IPS-NIHi11 (cell line): ENCODE measurements at places on chromosomes 5 and 9.

DNA sequence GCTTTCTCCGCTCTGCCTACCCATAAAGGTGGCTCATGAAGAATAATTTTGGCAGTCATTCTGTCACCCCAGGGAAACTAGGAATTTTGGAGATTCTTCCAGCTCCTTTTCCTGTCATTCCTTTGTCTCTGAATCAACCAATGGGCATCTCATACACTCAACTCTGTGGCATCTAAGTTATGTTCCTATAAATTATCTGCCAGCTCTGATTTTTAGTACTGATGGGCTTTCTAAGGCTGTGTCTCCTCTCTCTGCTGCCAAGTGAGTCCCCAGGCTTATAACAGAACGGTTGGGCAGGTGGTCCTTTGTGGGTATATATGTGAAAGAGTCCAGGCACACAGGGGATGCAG, 226.8 kb downstream of the NMUR2 start:
- DNase-seq = no peak

GRCh38 chr9:85716031-85716877, 25.5 kb downstream of the AGTPBP1 start:
- DNase-seq = peak; percentile 7

- DNase-seq = no peak
Measured at GRCh38 chr5:154587123-154588026, 109.3 kb upstream of the HAND1 start.

DNA sequence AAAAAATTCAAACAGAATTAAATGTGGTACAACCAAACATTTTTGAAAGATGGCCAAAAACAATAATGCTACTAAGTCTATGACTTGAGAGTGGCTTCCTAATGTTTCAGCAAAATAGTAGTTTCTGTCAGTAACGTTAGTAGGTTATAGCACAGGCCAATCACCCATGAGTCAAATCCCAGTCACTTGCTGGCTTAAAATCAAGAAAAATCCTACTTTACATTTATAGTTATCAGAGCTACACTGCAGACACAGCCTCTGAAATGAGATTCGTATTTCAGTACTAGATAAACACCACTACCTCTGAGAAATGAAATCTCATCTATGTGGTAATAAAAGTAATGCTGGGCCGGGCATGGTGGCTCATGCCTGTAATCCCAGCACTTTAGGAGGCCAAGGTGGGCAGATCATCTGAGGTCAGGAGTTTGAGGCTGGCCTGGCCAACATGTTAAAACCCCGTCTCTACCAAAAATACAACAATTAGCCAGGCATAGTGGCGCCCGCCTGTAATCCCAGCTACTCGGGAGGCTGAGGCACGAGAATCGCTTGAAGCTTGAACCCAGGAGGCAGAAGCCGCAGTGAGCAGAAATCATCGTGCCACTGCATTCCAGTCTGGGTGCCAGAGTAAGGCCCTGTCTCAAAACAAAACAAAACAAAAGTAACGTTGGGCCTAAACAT, 6.1 kb downstream of the ZDHHC21 start:
- no peak for DNase-seq

DNA sequence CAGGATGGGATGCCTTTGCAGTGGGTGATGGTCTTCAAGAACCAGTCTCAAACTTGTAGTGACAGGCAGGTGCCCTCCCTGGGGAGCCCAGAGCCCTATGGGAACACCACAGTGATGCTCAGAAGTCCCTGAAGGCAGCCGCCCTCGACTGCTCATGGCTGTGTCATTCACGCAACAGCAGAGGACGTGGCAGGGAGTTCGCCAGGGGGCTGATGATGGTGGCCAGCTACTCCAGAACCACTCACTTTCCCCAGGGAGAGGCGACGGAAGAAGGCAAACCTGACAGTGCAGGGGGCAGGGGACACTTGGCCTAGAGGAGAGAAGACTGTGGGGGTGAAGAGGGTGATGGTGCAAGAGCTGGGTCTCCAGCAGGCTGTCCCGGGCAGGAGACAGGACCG, 4.0 kb downstream of the IL13 start:
- no peak for DNase-seq

- no peak for DNase-seq
Measured at GRCh38 chr9:122179690-122180074, 20.0 kb downstream of the MORN5 start.

DNA sequence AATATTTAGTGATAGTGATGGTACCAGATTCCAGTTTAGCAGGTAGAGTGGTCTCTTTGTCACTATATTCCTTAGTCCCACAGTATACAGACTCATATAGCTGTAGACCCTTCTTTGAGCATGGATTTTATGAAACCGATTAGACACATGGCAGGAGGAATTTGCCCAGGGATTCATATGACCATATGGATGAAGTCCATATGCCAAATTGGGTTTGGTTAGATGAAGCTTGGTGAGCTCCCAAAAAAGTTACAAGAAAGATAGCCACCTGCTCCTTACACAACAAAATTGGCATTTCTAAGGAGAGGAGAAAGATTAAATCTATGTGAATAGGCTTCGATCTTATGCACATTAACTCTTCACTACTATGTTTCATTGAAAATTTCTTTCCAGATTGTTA, 211.4 kb downstream of the CWC27 start:
- DNase-seq = no peak

DNA sequence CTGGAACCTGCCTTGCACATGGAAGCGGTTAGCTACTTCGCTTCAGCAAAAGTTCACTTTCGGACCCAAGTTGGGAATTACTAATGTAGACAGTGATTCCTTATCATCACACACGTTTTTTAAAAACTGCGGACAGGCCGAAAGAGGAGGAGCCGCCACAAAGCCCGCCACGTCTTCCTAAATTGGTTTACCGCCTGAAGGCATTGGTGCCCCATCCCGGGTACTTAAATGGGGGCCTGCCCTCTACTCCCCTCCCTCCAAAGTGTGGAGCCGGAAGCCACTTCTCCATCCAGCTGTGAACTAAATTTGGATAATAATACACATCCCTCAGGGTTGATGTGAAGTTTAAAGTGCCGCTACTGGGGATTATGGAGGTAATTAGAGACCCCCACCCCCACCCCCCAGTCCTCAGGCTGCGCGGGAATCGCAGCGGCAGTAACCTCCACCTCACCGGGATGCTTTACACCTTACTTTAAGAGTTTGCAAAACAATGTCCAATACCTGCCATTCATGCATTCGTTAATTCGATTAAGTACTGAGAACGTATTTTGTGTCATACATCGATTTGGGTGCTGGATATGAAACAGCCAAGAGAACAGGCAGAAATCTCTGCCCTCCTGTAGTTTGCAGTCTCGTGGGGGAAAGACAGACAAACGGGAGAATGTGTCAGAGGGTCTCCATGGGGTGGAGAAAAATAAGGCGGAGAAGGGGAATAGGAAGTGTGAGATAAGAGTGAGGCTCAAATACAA, 937 bp upstream of the MACROH2A1 start:
- peak; percentile 43 for DNase-seq

- DNase-seq = no peak
Measured at GRCh38 chr5:53022930-53023511, 33.9 kb downstream of the ITGA2 start.

GRCh38 chr9:90365666-90366065, 277.0 kb downstream of the DIRAS2 start:
- DNase-seq = no peak

DNA sequence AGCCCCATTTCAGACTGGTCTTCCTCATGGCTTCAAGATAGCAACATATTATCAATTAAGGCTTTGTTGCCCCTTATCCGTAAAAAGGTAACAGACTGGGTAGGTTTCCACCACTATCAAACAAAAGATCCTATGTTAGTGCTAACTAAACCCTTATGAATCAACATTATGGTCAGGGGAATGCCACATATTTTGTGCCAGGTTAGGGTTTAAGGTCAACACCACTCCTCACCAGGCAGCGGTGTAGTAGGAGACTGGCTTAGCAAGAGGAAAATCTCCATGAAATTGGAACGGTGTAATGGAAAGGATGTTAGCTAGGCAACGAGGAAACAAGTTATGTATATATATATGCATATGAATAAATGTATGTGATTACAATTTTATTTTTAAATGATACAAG, 655.8 kb downstream of the TLR4 start:
- no peak for DNase-seq

DNA sequence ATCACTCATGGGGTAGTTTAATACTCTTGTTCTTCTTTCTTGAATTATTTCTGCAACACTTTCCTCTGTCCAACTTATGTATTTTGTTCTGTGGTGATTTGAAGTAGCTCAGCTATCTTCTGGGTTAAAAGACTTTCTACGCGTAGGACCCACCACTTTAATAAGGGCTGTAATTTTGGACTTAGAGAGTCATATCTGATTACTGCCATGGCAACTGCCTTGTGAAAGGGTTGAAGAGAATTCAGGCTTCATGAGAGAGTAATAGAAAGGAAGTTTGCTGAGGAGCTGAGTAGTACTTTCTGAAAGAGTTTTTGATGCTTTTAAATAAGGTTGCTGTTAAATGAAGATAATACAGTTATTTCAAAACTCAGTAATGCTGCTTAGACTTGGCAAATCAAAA, 89.5 kb downstream of the TLE4 start:
- no peak for DNase-seq

GRCh38 chr5:135441919-135442318, 5.2 kb downstream of the DCANP1 start:
- DNase-seq = no peak

DNA sequence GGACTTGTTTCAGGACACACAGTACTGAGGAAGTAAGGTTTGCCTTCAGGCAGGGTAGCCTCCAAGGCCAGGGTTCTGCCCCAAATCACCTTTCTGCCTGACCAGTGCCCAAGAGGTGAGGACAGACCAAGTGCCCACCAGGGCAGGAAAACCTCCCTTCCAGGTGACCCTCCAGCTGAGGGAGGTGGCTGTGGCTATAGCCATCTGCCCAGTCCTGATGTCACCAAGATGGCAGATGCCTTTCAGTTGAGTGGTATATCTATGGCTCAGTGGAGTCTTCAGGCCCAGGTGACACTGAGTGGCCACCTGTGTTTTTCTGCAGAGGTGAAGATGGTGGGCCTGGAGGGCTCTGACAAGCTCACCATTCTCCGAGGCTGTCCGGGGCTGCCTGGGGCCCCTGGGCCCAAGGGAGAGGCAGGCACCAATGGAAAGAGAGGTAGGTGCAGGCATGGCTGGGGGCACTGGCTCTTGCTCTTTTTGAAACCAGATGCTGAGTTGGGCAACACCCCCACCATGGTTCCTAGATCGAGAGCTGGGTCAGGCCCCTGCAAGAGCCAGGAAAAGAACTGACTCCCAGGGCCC, 1.7 kb downstream of the FCN2 start:
- DNase-seq = no peak

- DNase-seq = no peak
Measured at GRCh38 chr9:109535365-109535764, 37.3 kb upstream of the PTPN3 start.

GRCh38 chr9:103700195-103700962, 393.7 kb upstream of the SMC2 start:
- DNase-seq = no peak

- DNase-seq = no peak
Measured at GRCh38 chr9:84241817-84242373, 98.7 kb downstream of the SLC28A3 start.

DNA sequence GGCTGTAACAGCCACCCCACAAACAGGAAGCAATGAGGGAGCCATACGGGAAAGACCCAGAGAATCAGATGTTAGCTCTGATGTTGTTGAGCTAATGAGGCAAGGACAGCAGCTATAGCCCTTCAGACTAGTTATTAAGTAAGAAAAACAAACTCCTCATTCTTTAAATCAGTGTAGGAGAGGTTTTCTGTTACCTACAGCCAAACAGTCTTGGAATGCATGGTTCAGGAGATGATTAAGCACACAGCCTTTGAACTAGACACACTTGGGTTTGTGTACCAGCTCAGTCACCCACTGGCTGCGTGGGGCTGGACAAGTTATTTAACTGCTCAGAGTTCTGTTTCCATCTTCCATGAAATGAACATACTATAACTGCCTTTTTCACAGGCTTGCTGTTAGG, 68.1 kb downstream of the SPOCK1 start:
- no peak for DNase-seq

DNA sequence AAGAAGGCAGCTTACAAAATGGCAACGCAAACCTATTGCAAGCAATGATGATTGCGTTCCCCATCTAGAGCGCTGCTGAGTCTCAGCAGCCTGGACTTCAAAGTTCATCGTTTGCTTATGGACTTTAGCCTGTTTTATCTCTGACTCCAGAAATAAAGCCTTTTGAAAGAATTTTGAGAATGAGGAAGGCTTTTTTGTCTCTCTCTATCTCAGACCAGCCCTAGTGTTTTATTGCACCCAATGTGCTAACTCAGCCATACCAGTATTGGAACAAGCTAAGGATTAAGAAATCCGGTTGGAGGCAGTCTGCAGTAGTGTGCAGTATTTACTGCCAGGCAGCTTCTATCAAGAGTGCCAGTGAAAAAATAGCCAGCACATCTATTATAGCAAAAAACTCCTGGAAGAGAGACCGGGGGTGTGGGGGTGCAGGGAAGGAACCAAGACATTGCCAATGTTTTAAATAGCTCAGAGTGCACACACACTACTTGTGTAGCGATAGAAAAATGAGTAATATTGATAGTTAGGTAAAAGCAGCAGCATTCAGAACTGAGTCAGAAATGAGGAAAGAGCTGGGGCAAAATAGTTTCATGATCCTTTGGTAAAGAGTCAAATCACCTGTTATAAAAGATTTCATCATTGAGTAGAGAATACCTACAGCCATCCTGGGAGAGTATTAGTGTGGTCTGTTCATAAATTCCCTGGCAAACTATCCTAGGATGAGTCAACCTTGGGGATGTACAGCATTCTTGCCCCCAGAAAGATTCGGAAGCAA, 219.0 kb downstream of the ZNF608 start:
- DNase-seq = no peak

DNA sequence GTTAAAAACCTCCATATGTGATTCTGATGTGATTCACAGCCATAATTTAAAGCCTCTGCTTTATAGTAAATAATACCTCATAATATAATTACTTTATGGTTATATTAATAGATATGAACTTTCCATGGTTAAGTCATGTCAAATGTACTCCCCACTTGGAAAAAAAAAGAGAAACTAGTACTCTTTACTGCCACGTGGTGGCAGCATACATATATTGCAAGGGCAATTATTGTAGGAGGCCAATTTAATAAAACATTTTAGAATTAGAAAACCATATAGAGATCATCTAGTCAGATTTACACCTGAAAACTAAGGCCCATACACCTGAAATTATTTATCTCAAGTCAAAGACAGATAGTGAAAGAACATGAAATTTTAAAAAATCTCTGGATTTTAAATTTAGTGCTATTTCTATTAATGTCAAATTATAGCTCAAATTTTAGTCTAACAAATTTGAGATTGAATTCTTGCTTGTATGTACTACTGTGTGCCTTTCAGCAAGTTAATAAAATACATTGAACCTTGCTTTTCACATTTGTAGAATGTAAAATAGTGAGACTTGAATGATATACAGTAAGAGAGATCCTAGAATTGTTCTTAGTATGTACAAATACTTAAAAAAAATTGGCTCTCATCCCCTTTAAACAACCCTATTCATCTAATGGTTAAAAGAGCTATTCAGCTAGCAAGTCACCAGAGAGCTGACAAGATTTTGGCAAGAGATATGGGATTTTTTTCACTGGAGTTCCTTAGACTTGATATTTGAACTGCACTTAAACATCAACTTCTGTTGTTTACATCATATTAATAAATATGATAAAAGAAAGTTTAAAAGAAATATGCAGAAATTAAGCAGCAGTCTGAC, 603.8 kb downstream of the TLE4 start:
- peak; percentile 17 for DNase-seq
